ENCODE measurements at places on chromosomes 3 and 15.
A peak's percentile ranks its signal among the peaks of the same experiment; 100 is the strongest.

- DNase-seq = no peak
Measured at GRCh38 chr3:181616088-181617070, 95.3 kb upstream of the SOX2 start.

- DNase-seq = no peak
Measured at GRCh38 chr3:15453501-15453900, 26.1 kb downstream of the EAF1 start.

- no peak for DNase-seq
Measured at GRCh38 chr15:92079047-92079446, 225.5 kb downstream of the SLCO3A1 start.

DNA sequence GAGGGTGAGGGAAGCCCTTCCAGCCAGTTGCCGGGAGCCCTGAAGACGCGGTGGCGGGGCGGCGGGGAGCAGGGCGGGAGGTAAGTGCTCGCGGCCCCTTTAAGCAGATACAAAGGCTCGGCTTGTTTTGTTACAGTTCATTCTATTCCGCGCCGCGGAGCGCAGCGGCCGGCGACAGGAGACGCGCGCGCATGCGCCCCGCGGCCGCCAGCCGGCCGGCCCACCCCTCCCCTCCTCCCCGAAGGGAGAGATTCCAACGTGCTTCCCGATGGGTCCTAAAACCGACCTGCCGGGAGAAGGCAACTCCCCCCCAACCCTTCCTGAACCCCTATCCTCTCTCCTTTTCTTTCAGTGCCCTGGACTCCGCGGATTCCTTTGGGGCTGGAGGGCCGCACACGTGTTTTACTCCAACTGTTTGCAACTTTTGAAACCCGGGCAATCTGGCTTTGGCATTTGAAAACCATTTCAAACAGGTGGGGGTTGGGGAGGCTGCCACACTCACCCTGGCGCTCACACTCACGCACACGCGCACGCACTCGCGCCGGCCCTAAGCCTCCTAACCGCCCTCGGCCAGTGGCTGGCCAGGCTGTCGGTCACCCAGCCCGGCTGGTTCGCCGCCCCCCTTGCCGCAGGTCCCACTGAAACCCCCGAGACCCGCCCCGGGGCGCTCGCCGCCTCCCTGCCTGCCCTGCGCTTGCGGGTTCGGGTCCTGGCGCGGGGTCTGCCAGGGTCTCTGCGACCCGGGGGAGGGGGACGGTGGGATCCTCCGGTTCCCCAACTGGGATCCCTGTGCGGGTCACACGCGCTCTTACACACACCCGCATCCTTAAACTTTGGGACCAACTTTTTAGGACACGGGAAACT is at the start of gene MAGI1:
MAGI1 (minus strand) TSS at position 193 of the 864 bp plus-strand sequence. CDS start 610 bp downstream, outside the sequence.
- peak; percentile 84 for DNase-seq

DNA sequence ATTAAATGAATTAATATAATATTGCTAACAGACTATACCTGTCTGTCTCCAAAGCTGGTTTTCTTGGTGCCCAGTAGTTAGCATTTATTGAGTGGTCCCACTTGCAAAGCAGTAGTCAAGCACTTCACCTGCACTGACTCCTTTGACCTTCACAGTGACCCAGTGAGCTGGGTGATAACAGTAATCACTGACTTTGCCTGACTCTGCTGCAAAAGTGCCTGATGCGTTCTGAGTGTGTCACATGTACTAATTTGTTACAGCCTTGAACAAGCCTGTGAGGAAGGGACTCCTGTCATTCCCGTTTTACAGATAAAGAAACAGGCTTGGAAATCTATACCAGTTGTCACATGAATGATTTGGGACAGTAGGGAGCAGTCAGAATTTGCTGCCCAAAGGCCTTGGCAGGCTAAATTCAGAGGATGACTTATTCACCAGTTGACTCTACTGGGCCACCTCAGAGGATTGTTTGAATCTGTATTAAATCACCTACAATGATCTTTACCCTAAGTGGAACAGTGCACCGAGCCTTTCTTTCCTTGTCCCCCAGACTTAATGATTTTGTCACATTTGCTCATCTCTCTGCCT is 116.6 kb upstream of the PLXNA1 start:
- no peak for DNase-seq

DNA sequence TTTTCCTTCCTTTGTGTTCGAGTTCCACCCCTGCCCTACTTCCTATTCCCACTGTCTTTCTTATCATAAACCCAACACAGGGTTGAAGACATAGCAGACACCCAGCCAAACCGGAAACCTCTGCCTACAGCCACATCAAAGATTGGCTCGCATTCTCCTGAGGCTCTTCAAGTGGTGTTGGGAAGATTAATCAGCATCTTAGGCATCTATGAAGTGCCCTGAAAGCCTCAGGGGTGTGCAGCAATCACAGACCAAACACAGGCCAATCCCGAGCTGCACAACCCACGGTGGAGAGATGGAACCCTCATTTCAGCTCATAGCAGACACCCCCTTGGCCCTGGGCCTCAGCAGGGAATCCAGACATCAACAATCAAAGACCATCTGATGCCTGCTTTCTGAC is 255.9 kb downstream of the XXYLT1 start:
- no peak for DNase-seq

DNA sequence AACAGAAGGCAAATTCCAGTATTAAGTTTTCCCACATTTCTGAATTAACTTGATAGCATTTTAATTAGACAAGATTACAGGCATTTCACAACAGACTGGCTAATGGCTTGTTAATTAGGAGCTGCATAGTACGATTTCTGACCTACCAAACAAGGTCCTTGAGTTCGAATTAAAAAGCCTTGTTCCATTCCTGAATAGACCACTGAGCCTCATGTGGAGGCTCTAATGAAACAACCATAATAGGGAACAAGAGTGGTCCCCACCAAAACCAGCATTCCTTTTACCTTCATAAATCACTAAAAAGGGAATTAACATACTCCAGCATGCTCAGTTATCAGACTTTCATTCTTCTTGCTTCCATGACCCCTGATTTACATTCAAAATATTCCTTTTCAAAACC is 66.4 kb downstream of the PRTG start:
- DNase-seq = no peak

GRCh38 chr3:113847664-113848461 is 9.3 kb downstream of the GRAMD1C start:
- no peak for DNase-seq

DNA sequence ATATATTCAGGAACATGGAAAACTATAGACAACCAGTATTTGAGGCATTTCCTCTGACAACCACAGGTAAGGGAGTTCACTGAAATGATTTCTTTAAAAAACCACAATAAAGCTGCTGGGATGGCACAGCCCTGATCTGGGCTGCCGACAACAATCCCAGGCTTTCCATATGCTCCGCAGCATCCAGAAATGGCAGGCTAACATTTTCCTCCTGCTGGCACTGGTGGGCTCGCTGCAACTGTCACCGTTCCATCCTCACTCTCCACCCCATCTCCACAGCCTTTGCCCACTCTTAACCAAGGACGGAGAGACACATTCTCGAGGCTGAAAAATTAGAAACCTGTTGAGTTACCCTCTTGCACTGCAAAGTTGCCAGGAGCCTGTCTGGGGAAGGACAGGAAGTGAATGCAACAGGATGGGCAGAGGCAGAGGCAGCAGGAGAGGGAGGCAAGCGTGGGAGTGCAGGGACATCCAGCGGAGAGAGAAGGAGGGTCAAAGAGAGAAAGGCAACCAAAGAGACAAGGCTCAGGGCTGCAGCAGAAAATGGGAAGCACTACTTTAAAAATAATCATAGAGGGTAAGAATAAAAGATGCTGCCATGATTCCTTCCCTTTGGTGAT is 79.0 kb upstream of the ARRDC4 start:
- DNase-seq = no peak

- no peak for DNase-seq
Measured at GRCh38 chr15:59332009-59332408, 40.7 kb downstream of the MYO1E start.

DNA sequence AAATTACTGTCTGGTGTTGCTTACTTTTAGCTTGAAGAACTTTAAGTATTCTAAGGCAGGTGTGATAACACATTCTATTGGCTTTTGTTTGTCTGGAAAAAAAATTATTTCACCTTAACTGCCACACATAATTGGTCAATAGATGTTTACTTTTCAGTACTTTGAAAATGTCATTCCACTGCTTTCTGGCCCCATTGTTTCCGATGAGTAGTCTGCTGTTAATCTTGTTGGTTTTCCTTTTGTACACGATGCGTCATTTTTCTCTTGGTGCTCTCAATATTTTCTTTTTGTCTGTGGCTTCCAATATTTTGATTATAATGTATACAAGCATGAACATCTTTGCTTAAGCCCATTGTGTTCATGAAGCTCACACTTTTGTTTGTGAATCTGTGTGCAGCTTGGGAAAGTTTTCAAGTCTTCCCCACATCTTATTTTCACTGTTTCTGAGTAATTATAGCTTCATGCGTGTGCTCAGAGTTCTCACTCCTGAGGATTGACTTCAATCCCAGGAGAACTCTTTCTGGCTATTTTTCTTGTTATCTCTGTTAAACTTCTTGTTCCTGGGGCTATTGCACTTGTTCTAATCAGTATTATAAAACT is 664.7 kb downstream of the IGSF11 start:
- no peak for DNase-seq

DNA sequence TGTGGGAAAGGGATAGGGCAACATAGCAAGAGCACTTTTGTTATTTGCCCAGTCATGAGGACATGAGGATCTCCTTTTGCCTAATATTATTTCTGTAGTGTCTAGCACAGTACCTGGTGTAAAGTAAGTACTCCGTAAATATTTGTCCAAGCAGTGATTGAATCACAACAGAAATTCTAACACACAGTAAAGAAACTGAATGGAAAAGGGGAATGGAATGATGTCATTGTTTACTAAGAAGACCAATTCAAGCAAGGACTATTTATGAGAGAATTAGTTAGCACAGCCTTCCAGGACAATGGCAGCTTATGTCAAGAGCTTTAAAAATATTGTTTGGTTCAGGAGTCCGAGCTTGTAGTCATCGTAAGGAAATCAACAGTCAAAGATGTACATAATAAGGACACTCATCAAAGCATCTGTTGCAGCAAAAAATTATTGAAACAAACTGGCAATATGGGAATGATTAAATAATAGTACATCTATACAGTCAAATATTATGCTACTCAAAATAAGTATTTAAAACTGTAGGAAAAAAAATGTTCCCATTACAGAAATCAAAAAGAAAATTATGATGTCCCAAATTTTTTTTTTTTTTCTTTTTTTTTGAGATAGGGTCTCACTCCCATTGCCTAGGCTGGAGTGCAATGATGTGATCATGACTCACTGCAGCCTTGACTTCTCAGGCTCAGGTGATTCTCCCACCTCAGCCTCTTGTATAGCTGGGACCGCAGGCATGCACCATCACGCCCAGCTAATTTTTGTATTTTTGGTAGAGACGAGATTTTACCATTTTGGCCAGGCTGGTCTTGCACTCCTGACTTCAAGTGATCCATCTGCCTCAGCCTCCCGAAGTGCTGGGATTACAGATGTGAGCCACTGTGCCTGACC is 17.9 kb downstream of the CAPN7 start:
- DNase-seq = no peak

DNA sequence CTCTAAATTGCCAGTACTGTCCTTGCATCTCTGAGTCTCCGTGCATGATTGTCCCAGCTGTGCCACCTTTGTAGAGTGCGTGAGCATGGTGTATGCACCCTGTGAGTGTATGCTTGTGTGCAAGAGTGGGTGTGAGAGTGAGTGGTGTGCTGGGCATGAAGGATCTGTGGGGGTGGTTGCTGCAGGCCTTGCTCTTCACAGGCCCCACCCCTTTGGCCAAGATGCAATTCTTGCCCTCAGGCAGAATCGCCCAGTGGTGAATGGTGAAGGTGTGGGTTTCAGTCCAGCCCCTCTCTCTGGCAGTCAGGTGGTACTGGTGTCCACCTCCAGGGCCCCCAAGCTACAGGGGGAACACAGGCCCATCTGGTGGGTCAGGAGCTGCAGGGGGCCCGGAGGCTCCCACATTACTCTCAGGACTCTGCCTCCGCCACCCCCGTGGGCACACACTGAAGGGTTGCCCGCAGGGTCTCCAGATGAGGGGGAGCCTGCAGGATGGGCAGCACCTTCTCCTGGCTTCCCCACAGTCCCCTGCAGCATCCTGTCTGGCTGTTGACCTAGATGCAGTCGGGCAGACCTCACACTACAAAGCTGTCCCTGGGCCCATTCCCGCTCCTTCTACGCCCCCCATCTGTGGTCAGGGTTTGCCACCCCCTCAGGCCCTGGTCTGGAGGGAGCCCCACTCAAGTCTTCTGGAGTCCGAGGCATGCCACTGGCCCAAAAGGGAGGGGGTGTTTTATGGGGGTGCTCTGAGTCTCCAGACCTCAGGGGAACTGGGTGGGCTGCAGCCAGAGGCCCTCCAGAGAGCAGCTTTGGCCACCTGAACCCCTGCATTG is 8.3 kb upstream of the ROPN1B start:
- no peak for DNase-seq

DNA sequence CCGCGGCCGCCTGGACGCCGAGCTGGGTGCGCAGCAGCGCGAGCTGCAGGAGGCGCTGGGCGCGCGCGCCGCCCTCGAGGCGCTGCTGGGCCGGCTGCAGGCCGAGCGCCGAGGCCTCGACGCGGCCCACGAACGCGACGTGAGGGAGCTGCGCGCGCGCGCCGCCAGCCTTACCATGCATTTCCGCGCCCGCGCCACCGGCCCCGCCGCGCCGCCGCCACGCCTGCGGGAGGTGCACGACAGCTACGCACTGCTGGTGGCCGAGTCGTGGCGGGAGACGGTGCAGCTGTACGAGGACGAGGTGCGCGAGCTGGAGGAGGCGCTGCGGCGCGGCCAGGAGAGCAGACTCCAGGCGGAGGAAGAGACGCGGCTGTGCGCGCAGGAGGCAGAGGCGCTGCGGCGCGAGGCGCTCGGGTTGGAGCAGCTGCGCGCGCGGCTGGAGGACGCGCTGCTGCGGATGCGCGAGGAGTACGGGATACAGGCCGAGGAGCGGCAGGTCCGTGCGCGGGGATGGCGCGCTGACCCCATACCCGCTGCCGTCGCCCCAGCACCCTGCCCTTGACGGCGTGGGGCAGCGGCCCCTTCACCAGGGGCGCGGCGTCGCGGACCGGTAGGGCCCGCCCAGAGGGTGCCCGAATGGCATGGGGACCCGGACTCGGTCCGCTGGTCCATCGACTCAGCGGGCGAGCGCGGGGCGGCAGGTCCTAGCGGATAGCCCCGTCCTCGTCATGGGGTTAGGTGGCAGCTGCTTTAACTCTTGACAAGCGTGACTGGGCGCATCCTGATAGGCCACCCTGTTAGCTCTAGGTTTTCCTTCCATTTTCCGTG is 848 bp downstream of the SYNM start:
- peak; percentile 3 for DNase-seq

GRCh38 chr3:110677506-110677905 is 394.1 kb upstream of the NECTIN3 start:
- DNase-seq = no peak

- DNase-seq = no peak
Measured at GRCh38 chr3:43762451-43762850, 71.7 kb downstream of the ABHD5 start.

GRCh38 chr3:120441776-120442175 is 9.0 kb downstream of the FSTL1 start:
- DNase-seq = no peak

- no peak for DNase-seq
Measured at GRCh38 chr3:27105904-27106303, 263.3 kb downstream of the NEK10 start.

DNA sequence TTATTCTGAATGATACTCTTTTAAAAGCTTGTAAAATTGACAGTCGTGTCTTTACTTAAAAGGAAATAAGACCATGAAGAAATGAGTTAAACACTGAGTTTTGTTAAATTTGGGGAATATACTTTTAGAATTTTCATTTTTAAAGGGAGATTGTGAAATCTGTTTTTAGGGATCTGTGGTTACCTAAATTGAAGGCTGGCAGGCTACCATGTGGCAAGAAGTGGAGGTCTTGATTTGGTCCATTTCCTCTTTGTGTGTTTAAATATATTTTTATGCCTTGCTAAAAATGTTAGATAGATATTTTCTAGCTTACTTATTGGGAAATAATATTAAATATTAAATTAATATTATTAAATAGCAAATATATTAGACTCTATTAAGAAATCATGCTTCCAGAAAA is 36.6 kb upstream of the SLC22A13 start:
- no peak for DNase-seq

All from RCC 7860 (cell line).